ENCODE measurements at places on chromosomes 11 and 22.

GRCh38 chr22:32144496-32145274 lies 14.4 kb downstream of the C22orf42 start:
- no peak for DNase-seq

DNA sequence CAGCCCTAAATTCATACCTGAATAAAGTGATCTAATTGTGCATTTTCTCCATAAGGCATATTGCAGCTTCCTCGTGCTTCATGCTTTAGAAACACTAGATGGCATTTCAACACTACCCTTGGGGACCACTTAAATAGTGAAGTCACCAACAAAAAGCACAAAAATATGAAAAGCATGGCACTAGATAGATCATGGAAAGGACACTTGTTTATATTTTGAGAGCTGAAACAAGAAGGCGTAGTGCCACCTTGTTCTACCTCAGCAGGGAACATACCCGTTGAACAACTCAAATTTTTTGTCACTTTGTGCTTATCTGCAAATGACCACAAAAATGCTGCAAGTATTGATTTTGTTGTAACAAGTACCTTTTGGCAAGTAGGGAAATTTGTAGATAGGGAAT lies 8.6 kb downstream of the TBCEL start:
- DNase-seq = no peak

- no peak for DNase-seq
Measured at GRCh38 chr11:70186420-70186819, 16.7 kb upstream of the FADD start.

GRCh38 chr22:36760786-36761185 lies 15.1 kb downstream of the IFT27 start:
- DNase-seq = no peak

DNA sequence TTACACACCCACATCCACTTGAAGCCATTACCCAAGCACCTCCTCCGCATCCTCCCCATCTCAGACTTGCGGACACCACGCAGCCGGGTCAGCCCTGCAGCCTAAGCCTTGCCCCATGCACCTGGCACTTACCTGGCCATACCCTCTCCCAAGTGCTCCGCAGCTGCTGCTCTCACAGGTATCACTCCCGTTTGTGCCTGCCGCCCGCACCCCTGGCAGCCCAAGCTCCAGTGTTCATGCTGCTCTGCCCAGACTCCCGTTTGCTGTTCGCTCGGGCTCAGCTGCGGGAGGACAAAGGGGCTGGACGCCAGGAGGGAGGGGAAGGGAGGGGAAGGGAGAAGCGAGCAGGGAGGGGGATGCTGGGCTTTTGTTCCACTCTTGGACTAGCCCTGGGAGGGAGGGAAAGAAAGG lies at the start of gene KLHL35:
Gene KLHL35 (minus strand): TSS at position 293 of the 411 bp plus-strand sequence. CDS start 2,574 bp downstream, outside the sequence.
- peak; percentile 14 for DNase-seq

GRCh38 chr22:37014835-37015586 lies 4.2 kb downstream of the TST start:
- no peak for DNase-seq

DNA sequence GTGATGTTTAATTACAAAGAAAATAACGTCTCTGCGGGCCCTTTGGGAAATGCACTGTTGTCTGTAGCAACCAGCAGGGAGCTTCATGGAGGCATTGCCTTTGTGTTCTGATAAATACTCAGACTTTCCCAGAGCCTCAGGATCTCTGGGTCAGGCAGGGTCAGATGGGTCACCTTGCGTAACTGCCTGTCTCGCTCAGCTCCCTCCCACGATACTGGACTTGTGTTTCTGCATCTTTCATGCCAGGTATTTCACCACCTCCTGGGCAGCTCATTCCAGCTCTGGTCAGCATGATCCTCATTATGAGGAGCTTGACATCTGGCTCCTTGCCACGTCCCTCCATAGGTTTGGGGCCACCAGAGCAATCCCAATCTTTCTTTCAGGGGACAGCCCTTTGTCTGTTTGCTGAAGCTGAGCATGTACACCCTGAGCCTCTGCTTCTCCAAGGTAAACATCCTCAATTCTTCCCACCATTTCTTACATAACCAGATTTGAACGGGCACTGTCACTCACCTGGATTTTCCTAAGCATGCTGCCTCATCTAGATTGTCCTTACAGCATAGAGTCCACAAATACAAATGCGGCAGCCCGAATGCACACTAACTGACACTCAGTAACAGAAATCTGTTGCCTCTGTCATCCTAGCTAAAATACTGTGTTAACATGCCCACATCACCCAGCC lies 162.3 kb downstream of the LARGE1 start:
- DNase-seq = no peak

DNA sequence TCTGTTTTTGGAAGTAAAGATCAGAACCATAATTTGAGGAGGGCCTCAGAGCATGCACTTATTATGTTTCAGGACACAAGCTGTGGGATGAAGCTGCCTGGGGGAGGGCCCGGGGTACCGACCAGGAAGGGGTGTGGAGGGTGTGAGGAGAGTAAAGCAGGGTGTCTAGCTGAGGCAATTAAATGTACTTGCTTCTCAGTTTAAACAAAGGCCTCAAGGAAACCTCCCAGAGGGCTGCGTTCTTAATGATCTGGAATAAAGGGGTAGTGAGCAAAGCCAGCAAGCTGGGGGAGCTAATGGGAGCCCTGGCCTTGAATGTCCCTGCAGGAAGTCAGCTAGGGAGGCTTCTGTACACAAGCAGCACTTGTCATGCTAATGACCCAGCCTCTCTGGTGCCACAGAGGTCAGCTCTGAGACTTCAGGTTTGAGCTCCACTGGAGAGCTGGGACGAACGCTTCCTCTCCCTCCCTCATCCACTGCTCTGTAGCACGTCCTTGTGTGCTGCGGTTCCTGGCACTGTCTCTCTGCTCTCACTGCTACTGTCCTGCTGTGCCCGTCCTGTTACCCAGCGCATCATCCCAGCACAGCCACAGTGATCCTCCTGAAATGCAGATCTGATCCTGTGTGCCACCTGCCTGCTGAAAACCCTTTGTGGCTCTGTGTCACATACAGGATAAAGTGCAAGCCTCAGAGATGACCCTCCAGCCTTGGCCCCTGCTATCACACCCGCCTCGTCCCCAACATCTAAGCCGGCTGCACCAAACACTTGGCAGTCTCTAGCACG lies 159.7 kb downstream of the DBX1 start:
- DNase-seq = peak; percentile 33

DNA sequence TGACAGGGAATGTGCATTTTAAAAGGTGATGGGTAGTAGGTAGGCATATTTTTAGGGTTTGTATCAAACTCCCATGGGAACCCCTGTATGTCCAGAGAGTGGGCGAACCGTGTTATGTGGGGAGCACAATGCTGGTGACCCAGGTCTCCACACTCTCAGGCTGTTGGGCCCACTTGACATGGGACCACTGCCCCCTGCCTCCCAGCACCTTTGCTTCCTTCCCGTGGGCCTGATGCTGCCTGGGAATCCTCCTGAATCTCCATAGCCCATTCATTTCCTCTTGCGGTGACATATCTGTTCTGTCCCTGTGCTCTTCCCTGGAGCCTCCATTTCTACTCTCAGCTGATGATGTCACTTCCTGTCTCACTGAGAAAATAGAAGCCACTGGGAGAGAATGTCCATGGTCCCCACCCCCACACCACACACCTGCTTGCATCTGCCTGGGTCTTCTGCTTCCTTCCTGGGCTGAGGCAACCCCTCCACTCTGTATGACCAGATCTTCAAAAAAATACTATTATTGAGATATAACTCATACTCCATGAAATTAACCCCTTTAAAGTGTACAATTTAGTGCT lies 55.8 kb upstream of the THY1 start:
- no peak for DNase-seq

DNA sequence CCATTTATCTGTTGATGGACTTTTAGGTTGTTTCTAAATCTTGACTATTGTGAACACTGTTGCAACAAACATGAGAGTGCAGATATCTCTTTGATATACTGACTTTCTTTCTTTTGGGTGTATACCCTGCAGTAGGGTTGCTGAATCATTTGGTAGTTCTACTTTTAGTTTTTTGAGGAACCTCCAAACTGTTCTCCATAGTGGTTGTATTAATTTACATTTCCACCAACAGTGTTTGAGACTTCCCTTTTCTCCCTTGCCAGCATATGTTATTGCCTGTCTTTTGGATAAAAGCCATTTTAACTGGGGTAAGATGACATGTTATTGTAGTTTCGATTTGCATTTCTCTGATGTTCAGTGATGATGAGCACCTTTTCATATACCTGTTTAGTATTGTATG lies 330.0 kb downstream of the DDX10 start:
- DNase-seq = no peak

DNA sequence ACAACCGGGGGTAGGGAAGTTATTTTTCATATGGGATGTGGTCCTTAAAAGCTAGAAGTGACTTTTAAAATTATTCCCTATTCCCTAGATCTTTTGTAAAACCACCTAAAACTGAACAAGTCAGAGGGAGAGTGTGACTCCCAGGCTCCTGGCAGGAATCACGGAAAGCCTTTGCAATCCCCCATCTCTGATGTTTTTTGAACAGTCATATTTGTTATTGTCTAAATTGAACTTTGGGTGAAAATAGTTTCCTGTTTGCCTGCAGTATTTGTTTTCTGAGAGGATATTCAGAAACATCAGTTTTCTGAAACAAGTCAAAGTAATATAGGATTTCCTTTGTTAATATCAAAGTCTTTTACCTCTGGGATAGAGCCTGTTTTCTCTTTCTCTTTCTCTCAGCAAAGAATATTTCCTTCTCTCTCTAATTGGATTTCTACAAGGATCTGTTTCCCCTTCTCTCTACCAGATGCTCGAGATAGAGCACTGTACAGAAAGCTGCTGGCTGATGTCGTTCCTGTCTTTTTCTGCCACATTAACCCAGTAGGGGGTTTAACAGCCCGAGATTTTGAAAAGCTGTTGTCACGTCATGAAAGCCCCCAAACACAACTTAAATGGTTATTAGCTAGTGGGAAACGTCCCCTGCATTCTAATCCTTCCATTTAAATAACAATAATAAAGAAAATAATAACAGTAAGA lies 132.2 kb upstream of the PITPNB start:
- DNase-seq = no peak

Measured in caudate nucleus (tissue), 63 donors.